ENCODE measurements at places on chromosomes 3 and 15.

- DNase-seq = no peak
These were observed 45.0 kb downstream of the RPLP1 start for GRCh38 chr15:69497667-69498066.

DNA sequence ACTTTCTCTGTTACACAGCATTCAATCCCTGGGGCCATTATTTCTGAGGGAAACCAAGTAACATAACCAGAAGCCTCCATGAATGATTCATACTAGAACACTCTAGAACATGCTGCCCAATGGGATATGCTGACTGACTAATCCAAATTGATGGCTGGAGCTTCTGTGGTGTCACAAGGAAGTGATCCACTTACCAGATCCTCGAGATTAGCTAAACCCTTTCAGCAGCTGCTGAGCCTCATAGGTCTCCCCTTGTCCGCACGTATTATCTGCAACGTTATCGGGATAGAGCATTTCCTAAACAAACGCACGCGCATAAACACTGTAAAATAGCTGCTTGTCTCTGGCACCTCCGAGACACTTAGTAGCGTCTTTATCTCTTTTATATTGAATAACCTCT is 61.2 kb upstream of the PROK2 start:
- DNase-seq = no peak

DNA sequence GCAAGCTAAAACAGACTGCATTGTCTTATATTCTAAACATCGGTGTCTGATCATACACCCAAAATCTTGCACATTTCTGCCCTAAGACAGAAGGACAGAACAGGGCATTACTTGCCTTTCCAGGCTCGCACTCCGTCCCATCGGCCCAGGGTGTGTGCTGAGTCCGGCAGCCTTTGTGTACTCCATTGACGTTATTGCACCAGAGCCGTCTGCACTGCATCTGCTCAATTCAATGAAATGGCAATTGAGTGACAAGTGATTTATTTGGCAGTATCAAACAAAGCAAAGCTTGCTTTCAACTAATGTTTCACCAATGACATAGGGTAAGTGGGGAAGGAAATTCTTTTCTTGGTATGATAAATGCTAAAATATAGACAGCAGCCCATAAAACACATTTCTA is 40.0 kb downstream of the ADAMTS9 start:
- no peak for DNase-seq

DNA sequence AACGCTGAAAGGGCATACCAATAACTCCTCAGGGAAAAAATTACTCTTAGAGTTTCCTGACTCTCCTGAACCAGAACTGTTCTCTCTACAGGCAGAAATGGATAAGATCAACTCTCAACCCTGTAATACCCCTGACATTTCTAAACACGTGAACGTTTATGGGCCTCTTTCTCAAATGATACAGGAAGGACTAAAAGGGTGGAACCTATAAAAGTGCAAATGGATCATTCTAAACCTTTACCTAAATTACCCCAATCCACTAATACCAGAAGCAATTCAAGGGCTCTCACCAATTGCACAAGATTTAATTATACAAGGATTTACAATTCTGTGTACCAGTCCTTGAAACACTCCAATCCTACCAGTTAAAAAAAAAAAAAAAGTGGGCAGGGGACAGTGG is 98.0 kb upstream of the FAM174B start:
- no peak for DNase-seq

DNA sequence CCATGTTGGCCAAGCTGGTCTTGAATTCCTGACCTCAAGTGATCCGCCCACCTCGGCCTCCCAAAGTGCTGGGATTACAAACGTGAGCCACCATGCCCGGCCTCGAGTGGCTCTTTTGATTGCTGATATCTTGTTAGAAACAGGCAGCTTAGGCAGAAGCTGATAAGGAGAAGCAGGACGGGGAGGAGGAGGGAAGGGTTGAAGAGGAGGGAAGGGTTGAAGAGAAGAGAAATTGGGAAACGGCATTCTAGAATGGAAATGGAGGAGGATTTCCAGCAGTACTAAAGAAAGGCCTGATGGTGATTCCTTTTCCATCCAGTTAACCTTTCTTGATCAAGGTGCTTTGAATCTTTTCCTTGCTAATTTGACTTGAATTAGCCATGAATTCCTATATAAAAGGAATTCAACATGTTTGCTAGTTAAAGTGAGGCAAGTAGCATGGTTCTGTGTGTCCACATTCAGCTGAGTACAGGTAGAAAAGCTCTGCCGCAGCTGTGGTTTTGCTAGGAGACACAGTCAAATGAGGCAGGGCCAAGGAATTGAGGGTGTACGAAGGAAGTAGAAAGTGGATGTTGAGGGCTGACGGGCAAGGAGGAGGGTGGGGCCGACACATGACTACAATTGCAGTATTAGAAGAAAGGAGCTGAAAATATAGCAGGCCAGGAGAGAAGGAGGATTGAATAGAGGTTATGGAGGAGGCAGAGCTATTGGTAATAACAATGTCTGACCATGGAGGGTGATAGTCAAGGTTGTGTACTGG is 27.2 kb upstream of the ATP1B3 start:
- DNase-seq = no peak

DNA sequence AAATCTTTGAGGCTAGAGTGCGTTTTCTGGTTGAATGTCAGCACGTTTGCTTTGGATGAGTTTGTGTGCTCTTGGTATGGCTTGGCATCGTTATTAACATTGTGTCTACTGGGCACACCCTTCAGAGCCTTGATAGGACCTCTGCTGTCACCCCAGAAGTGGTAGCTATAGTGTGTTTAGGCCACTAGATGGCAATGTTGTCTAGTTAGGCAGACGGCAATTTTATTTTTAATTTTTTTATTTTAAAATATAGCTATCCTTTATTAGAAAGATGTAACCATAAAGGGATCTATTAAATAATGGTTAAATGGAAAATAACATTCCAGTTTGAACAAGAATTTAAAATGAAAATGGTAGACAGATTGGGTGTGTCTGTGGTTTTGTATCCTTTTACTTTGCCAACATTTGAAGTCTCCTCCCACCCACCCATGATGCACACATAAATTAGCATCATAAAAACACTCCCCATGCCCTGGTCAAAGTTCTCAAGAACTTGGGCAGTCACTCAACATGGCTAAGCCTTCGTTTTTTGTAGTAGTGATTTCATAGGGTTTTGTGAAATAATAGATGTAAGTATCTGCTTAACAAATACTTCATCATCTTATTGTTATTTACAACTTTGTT is 200.7 kb downstream of the KCNH8 start:
- DNase-seq = no peak

GRCh38 chr3:190172751-190173150 is 52.1 kb upstream of the P3H2 start:
- DNase-seq = no peak

DNA sequence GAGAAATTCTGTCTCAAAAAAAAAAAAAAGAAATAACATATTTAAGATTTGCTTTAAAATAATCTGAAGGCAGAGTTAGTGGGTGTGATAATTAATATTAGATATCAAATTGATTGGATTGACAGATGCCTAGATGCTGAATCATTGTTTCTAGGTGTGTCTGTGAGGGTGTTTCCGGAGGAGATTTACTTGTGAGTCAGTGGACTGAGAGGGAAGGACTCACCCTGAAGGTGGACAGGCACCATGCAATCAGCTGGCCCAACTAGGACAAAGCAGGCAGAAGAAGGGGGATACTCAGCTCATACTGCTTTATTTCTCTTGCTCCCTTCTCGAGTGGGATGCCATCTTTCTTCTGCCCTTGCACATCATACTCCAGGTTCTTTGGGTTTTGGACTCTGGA is 16.7 kb upstream of the RPL24 start:
- no peak for DNase-seq

DNA sequence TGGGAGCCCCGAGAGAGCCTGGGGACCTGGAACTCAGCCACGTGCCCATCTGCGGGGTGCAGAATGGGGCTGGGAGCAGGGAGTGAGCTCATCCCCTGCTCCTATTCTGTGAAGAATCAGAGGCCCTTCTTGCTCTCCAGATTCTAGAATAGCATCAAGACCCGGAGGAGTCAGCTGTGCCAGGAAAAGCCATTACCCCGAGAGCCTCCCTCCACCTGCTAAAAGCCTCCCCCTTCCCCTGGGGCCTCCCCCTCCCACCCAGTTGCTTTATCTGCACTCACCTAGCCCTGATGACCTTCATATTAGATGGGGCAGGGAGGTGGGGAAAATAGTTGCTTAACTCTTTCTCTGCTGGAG is 23.1 kb downstream of the CCDC33 start:
- no peak for DNase-seq

DNA sequence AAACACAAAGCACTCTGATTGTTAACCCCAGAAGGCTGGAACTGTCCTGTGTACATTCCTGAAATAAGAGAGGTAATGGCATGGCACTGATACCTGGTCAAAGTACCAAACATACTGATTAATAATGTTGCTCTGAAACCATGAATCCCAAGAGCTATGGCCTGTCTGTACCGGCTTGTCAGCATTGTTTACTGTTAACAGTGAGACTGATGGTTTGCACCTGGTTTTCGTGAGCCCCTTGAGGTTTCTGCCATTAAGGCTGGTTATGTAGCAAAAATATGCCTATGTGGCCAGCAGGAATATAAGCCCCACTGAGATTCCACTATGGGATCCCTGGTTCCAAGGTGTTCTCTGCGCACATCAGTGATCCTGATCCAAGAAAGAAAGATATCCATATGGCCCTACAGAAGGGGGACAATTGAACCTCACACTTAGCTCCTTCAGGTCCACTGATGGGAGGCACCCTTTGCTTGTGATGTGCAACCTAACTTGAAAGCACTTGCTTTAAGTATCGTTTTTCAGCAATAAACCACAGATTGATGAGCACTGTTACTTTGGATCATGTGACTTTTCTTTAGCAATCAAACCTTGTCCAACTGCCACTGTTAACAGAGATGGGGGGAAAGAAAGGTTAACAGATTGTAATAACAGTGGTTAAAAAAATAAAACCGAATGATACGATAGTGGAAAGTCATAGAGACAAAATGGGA is 65.2 kb downstream of the TBL1XR1 start:
- no peak for DNase-seq

- DNase-seq = no peak
These were observed 483.5 kb downstream of the GABRG3 start for GRCh38 chr15:27454281-27455075.

DNA sequence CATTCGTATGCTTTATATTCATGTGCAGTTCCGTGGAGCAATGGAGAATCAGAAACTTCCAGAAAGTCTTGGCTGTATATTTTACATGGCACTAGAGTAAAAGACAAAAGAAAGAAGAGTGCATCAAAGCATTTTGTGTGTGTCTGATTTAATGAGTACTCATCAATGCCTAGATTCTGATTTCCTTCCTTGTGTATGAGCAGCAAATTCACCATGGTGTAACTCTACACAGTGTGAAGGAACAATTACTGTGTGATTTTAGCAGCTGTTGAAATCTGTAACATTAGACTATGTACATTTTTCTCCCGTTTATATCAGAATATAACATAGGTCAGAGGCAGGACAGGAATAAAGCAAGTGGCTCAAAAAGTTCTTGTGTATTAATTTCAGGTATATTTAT is 102.0 kb upstream of the TSC22D2 start:
- no peak for DNase-seq

- DNase-seq = no peak
These were observed 46.1 kb downstream of the IL16 start for GRCh38 chr15:81242778-81243177.

DNA sequence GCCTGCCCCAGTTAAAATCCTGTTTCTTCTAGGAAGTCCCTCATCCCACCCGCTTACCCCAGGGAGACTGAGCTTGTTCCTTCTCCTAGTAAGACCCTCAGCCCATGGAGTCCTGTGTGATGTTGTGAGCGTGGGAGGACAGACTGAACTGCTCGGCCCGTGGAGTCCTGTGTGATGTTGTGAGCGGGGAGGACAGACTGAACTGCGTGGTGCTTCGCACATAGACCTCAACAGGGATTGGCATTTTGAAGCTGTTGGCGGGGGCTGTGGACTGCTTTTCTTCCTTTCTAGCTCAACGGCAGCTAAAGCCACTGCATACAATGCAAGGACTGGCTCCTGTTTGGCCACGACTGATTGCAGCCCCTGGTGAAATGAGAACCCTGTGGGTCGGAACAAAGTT is 1.6 kb upstream of the SPTBN5 start:
- no peak for DNase-seq

- no peak for DNase-seq
These were observed 56.0 kb downstream of the PDE8A start for GRCh38 chr15:85037641-85038040.

GRCh38 chr15:91698241-91698640 is 155.3 kb upstream of the SLCO3A1 start:
- DNase-seq = no peak

GRCh38 chr3:4531478-4532025 is 38.4 kb downstream of the ITPR1 start:
- DNase-seq = no peak

GRCh38 chr3:59407425-59407824 is 357.6 kb upstream of the CFAP20DC start:
- DNase-seq = no peak

DNA sequence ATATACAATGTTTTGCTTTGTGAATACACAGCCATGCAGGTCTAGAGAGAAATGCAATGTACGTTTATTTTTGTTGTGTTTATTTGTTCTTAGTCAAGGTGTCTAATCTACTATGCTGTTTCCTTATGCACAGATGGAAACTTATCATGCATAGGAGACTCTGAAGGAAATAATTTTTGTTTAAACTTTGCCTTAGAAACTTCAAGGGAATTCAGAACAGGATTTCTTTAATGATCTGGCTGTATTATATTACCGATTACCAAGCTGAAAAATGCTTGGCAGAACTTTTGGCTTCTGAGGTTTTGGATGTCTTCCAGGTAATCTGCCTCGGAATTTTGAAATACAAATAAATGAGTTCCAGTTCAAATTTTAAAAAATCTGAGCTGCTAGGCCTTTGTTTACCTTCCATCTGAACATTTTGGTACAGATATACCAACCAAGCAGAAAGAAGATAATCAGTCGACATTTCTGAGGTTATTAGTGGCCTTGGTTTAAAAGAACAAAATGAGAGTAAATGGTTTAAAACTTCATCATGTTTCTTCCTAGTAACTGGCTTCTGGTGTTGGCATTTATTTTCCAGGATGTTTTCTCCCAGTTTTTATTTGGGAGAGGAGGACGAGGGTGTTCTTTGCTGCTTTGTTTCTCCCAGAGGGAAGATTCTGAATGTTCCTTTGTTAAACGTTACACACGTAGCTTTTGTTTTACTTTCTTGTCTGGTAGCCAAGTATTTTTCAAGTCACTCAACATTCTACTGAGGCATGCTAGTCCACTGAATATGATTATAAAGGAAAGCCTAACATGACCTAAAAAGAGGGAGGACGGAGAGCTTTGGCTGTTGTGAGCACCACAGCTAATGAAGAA is 421.8 kb upstream of the TBL1XR1 start:
- DNase-seq = no peak

GRCh38 chr15:39846108-39846507 is 63.5 kb upstream of the FSIP1 start:
- DNase-seq = no peak

DNA sequence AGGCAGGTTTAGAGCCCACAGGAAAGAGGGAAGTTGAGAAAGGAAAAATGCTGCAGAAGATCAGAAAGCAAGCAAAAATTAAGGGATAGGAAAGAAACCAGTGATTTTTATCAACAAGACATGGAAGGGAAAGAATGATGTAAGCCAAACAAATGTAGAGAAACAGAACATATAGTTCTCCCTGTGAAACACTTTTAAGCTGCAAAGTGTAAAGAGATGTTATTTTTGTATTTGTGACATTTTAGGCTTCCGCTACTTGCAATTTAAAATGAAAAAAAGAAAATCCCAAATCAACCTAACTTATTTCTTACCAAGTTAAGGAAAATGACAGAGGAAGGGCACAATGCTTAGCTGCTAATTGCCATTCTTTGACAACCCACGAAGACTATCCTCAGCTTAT is 111.6 kb downstream of the PDCD6IP start:
- no peak for DNase-seq
